ENCODE measurements at places on chromosomes 1 and 21.

DNA sequence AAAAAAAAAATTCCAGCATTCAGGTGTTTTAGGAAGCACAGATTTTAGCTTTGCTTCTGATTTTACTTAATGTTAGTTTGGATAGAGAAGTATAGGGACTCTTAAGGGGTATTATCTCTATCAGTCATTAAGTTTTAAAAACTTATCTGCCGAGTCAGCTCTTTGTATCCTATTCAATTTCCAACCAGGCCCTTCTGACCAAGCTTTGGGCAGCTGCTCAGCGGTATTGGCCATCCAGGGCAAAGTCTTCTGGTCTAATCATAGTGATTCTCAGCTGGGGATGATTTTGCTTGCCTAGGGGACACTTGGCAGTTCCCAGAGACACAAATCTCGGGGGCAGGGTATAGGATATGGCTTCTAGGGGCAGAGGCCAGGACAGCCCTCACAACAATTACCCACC, 47.6 kb downstream of the BACH1 start:
- no peak for DNase-seq

- no peak for DNase-seq
Measured at GRCh38 chr1:19646377-19647319, 2.5 kb downstream of the NBL1 start.

- no peak for DNase-seq
Measured at GRCh38 chr21:29306920-29307319, 8.2 kb downstream of the BACH1 start.

DNA sequence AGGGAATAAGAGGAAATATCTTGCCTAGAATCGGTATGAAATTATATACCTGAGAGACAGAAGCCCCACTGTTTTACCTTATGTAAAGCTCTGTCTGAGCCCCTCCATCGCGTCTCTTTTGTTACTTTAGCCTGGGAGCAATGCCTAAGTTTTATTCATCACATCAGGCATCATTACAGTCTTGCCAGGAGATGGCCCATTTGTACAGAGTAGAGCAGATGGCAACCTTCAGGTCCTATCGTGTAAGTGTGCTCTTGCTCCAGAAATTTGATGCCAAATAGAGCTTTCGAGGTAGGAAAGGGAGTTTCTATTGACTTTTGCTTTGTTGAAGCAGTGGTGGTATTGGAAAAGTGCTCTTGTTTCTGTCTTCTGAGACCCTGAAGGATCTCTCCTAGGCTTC, 24.9 kb downstream of the CFAP126 start:
- no peak for DNase-seq

DNA sequence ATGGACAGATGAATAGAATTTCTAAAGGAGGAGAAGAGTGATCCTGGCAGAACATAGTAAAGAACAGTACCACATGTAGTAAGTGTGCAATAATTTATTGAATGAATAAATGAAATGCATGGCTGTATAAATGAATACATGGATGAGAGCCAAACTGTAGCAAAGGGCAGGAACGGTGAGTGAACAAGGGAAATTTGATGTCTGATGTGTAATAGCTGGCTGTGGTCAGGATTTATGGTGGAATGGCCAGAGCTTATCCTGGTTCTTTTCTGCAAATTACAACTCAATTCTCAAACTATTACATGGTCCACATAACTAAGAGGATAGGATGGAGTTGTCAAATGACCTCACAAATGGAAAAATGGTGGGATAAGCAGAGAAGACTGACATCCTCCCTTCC, 43.2 kb upstream of the ARHGAP29 start:
- DNase-seq: no peak

GRCh38 chr1:230321741-230322420, 104.3 kb downstream of the PGBD5 start:
- peak; percentile 55 for DNase-seq

DNA sequence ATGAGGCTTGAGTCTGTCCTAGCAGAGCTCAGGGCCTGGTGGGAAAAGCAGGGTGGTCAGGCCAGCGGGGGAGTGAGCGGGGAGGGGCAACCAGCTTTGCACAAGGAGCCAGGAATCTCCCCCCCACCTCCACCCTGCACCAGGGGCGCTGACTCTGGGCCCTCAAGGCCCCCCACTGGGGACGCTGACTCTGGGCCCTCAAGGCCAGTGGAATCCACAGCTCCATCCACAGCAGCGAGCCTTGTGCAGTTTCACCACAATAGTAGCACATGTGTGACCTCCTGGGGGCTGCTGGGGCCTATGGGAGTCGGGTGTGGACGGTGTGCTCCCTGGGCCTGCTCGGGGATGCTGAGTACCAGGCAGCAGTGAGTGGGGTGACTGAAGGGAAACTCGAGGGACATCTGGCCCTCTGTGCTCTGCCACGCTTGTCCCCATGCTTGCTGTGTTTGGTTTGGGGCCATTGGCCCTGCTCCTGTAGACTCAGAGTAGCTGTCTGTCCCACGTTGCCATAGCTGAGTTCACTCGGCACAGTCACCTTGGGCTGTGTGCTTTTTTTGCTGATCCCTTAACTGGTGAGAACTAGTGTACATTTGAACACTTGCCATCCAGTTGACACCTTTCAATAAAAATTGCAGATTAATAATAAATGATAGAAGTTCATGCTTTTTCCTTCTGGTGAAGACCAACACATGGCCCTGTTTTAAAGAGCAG, 89.2 kb downstream of the ADARB1 start:
- no peak for DNase-seq

GRCh38 chr21:28431022-28431421, 561.7 kb downstream of the LTN1 start:
- DNase-seq: no peak

GRCh38 chr1:78440381-78440793, 50.4 kb upstream of the PTGFR start:
- no peak for DNase-seq

GRCh38 chr1:7642781-7643529, 128.1 kb upstream of the VAMP3 start:
- no peak for DNase-seq

GRCh38 chr1:204511366-204511765, 4.8 kb upstream of the MDM4 start:
- DNase-seq: no peak

DNA sequence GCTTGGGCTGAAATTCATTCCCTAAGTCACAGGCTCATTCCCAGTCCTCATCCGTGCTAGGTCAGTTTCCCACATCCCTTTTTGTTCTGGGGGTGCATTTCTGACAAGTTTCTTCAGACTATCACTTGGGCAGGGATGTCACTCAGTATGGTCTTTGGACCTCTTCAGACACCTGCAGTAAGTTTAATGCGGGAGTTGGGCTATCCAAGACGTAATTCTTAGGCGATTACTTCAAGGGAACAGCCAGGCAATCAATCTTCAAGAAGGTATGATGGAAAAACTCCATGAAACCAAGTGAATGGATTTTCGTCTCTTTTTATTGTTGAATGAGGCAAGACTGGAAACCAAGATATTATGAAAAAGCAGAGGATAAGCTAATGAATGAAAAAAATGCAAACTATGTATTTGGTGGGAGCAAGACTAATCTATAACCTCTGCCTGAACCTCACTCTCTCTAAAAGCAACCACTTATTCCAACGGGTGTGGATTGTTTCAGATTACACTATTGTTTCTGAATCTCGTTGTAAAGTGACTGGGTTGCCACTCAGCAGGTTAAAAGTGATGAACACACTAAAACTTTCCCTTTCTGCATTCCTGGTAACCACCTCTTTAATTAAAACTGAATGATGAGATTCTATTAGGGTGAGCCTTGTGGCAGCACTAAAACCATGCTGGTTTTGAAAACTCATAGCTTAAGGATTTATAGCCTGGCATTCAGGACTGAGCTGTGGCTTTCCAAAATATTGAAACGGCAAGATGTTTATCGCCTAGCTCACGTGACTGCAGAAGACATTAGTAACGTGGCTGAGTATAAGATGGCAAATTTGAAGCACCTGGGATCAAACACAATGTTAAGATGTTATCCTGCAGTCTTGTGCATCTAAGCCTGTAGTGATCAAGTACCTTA, 1.1 kb downstream of the RASAL2 start:
- no peak for DNase-seq

- DNase-seq: no peak
Measured at GRCh38 chr1:37012226-37012625, 22.1 kb downstream of the GRIK3 start.

DNA sequence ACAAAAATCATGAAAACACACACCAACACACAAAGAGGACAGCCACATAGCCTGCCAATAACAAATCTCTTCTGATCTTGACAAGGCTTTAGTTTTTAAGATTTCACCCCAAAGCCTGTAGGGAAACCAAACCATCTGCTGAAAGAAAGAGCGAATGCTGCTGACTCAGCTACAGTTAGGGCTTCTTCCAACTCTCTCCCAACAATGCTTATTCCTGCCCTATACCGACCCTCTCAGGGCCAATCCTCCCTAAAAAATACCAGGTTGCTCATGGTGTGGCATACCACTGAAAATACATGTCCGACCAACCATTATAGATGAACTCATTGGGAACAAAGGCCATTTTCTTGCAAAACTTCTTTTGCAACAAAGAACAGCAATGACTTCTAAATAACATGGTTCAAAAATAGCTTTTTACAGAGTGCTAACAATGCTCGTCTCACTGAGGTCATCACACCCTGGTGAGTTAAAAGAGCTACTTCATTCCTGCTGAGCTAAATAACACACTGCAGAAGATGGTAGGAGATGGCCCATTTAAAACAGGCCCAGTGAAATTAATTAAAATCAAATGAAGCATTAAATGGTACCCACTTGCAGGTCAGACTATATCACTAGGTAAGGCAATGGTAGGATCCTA, 86.1 kb downstream of the KIAA0319L start:
- no peak for DNase-seq

DNA sequence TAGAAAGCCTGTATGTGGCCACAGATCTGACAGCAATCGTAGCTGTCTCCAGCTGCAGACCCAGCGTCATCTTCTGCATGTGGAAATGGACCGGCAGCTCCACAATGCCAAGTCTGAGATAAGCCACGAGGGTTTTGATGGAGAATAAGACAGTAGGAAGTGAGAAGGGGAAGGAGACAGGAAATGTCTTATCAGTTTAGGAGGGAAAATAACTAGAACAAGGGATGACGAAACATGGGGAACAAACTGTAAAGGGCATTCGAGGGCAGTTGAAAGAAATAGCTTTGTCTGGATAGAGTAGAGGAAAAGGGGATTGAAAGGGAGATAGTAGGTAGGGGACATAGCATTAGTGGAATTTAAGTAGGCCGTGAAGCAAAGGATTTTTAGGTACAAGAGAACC, 74.0 kb upstream of the CTTNBP2NL start:
- no peak for DNase-seq

DNA sequence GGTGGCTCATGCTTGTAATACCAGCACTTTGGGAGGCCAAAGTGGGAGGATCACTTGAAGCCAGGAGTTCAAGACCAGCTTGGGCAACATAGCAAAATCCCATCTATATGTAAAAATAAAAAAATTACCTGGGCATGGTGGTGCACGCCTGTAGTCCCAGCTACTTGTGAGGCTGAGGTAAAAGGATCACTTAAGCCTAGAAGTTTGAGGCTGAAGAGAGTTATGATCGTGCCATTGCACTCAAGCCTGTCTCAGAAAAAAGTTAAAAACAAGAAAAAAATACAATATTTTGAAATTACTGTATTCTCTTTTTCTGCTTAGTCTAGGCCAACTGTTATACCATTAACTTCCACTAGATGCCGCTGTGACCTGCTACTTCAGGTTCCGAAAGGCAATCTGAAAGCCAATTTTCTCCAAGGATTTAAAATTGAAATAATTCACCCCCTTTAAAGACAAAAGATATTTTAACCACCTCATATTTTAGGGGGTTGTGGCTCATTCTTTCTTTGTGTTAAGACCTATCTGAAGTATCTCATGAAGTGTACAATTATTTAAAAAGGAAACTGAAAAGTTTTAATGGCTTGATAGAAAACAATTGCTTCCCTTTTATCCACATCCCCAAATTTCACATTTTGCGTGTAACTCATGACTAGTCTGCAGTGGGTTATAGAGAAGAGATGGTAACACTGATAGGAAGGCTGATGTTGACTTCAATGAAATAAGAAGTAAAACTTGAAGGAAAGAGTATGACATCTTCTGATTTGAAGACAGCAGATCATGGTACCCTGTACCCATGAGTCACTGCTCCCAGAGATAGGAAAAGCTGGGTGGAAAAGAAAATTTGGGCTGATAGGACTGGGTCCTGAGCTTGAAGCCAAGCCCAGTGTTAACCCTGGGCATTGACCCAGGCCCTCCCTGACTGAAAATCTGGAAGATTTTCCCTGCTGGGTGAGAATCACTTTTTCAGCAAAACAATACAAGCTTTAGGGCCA, 24.4 kb upstream of the CLDN14 start:
- DNase-seq: no peak

- no peak for DNase-seq
Measured at GRCh38 chr21:46393451-46393940, 65.2 kb upstream of the DIP2A start.

DNA sequence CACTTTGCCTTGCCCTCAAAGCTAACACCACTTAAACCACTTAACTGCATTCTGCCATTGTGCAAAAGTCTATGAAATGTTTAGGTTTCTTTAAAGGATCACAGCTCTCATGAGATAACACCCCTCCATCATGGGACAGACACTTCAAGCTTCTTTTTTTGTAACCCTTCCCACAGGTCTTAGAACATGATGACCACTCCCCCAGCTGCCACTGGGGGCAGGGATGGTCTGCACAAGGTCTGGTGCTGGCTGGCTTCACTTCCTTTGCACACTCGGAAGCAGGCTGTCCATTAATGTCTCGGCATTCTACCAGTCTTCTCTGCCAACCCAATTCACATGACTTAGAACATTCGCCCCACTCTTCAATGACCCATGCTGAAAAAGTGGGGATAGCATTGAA, 7.7 kb downstream of the ADAMTS1 start:
- DNase-seq: no peak

GRCh38 chr1:26158271-26158907, 490 bp upstream of the FAM110D start:
- DNase-seq: peak; percentile 17

GRCh38 chr1:208264469-208265121, 20.4 kb upstream of the PLXNA2 start:
- DNase-seq: no peak

DNA sequence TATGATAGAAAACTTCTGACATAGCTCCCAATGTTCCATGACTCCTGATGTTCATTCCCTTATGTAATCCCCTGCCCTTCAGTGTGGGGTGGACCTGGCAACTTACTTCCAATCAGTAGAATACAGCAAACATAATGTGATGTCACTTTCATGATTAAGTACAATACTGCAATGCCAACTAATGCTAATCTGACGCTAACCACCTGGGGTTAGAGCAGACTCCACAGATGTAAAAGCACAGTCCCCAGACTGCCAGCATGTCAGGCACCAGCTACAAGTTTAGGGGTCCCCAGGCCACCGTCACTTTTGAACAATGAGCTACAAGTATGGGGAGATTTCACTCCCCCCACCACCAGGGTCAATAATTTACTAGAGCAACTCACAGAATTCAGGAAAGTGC, 32.3 kb upstream of the FBXO28 start:
- no peak for DNase-seq

DNA sequence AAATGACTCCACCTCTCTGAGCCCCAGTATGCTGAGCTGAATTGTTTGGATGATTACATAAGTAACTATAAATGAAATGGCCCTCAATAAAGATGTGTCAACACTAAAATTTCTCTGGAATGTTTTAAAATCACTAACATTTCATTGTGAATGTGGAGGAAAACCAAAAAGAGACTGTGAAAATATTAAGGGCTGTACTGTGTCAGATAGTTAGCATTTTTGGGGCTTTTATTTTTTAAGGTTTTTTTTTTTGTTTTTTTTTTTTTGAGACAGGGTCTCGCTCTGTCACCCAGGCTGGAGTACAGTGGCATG, 6.3 kb downstream of the MYOC start:
- no peak for DNase-seq
